ENCODE measurements at places on chromosomes 13 and 19.

DNA sequence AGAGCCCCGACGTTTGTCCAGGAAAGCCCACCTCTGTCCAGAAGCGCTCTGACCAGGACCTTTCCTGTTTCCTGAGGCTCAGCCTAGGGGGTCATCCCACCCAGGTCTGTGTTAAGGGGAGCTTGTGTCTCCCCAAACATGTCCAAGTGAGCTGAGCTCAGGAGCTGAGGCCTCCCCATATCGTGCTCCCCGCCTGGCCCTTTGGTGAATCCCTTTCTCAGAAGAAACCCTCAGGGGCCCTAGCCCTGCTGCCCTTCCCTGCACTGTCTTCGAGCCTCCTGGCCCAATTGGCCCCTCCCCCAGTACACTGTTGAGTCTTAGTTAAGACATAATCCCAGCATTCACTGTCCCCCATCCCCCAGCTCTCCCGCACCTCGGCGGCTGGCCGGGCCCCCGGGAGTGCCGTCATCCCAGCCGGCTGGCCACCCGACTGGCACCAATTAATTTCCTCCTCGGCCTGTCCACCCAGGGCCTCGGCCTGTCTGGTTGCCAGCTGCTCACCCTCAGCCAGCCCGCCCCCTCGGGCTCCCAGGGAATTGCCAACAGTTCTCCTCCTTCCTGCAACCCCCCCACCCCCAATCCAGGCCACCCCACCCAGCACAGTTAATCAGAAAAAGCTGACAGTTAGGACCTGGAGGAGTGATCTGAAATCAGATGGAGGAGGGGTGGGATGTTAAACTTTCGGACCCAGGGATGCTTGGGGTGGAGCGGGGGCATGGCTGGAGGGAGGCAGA is 13.6 kb downstream of the IER2 start:
- no peak for DNase-seq

DNA sequence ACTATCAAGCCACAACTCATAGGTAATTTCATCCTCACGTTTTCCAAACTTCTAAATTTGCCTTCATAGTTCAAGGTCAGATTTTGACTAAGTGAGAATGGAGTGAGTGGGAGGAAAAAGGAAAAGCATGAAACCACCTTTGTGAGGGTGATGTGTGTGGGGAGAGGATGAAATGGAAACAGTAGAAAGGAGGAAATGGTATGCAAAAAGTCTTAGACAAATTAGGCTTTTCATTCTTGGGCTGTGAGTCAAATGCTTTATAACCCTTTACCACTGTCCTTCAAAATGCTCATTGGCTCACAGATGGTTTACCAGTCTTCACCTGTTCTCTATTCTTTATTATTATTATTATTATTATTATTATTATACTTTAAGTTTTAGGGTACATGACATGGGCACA is 127.2 kb downstream of the RAP2A start:
- DNase-seq: no peak

DNA sequence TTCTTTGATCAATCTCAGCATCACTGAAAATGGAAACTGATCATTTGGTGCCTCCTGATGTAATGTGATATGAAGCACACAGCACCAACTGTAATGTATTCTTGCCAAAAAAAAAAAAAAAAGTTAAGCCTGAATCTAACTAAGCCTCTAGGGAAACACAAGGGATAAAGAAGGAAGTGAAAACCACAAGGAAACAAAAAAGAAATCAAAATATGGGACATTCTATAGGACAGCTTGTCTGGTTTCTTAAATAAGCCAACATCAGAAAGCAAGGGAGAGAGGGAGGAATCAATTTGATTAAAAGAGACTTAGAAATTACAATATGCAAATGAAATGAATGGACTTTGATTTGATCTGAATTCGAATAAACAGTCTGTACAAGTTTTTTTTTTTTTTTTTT is 20.6 kb upstream of the METTL21C start:
- DNase-seq: no peak

DNA sequence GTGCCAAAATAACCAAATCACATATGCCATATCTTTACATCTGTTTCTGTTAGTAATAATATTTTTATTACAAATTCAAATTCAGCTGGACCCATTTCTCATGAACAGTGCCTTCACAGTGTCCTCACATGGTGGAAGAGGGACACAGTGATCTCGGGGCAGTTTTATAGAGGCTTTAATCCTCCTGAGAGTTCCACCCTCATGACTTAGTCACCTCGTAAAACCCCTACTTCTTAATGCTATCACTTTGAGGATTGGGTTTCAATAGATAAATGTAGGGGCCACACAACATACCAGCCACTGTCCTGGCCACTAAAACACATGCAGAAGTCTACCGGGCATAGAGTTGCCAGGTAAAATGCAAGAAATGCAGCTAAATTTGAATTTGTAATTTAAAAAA is 201.5 kb downstream of the MYO16 start:
- DNase-seq: no peak

DNA sequence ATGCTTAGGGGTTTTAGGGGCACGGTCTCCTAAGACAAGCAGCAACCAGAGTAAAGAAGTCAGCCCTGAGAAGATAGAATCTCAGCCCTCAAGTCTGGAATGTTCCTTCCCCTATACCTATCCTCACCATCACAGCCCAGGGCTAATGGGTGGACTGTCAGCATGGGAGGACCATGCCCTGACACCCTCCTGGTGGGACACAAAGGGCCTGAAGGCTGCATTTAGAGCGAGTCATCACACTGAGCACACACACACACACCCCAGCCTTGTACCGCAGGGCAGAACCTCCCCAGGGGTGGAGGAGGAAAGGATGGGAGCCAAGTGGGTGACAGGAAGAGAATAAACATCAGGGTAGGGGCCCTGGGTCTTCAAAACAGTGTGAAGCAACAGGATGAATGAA is 174.8 kb upstream of the SERP2 start:
- DNase-seq: no peak

- DNase-seq: no peak
Observed at GRCh38 chr19:33501693-33502356, 19.8 kb downstream of the PEPD start.

DNA sequence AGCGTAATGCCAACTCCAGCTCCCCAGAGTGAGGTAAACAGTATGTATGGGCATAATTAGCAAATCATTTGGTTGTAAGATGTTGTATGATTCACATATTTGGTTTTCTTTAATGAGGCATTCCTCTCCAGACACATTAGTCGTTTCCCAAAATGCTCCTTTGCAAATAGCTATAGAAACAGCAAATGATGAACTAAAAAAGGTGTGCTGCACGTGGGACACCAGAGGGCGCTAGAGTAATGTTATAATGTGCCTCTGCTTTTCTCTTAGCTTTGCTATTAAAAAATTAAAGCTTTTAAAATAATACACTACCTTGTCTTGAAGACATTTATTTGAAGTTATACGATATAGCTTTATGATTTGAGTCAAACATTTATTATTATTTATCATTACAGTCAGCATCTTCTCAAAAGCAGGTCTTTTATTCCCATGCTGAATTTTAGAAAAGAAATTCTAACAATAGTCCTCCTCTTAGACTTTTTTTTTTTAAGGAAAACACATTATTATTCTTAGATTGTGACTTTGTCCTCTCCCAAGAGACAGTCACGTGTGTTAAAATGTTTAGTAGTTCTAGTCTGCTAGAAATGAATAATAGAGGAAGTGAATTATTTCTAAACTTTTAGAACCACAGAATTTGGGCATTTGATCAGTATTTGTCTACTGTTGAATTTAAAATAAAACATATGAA is 121.6 kb upstream of the FRY start:
- no peak for DNase-seq

DNA sequence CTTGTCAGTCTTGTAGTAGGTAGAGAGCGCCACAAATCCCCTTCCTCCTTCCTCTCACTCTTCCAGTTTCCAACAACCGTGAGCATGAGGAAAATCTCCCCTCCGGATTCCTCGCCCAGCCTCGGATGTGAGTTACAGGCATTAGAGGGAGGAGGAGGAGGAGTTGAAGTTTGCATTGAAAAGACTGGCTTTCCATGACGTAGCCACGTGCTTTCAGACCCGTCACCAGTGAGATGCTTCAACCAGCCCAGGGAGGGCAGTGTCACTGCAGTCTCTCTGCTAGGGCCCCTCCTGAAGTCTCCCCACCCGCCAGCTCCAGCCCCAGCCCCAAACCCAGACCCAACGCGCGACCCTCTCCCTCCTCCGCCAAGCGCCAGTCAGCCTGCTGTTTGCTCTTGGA is 442 bp upstream of the FGF14 start:
- DNase-seq: no peak

DNA sequence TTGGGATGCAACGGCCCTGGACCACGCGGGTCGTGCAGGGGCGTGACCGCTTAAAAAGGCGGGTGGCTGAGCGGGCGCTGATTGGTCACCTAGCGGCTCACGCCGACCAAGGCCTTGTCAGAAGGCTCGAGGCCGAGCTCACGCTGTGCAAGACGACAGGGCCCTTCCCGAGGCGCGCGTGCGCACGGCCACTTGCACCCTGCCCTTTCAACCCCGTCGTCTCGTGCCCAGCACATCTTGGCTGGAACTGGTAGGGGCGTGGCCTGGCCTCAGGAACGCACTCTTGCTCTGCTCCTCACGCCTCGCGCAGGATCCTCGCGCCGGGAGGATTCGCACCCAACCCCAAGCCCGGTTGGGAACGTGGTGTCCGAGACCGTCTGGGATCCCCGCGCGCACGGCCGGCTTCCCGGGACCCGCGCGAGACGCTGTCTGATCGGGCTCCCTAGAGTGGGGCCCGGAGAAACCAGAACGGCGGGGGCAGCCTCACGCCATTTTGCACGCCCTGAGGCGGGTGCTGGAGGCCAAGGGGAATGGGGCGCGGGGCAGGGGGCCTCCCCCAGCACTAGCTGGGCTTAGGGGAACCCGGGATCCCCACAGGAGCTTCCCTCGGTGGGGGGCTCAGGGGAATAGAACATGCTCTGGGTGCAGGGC is at the start of gene MEIOSIN:
Gene MEIOSIN (plus strand): TSS at position 280 of the 651 bp plus-strand sequence. CDS start 1,938 bp downstream, outside the sequence.
- DNase-seq: no peak

GRCh38 chr19:55857149-55857548 is 20.8 kb downstream of the NLRP4 start:
- no peak for DNase-seq

DNA sequence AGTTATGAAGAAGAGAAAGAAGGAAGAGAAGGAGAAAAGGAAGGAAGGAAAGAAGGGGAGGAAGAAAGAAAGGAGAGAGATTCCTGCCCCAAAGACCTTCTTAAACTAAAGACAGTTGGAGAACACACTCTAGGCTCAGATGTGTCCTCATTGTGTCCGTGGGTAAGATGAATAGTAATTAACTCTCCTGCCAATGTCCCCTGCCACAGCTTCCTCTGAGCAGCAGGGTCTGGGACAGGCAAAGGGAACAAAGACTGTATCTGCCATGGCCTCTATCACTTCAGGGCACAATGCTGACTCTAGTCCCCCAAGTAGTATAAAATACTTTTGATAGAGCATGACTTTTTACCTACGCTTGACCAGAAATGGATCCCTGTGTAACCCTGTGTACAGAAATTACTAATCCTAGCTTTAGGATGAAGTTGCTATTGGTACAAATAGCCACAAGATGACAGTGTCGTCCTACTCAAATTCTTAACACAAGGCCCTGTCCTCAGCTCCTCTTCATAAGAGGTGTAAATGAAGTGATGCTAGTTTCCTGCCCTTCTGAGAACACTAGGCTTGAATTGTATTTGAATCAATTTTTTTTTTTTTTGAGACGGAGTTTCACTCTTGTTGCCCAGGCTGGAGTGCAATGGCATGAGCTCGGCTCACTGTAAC is 186.2 kb upstream of the GPR12 start:
- DNase-seq: peak; percentile 38

DNA sequence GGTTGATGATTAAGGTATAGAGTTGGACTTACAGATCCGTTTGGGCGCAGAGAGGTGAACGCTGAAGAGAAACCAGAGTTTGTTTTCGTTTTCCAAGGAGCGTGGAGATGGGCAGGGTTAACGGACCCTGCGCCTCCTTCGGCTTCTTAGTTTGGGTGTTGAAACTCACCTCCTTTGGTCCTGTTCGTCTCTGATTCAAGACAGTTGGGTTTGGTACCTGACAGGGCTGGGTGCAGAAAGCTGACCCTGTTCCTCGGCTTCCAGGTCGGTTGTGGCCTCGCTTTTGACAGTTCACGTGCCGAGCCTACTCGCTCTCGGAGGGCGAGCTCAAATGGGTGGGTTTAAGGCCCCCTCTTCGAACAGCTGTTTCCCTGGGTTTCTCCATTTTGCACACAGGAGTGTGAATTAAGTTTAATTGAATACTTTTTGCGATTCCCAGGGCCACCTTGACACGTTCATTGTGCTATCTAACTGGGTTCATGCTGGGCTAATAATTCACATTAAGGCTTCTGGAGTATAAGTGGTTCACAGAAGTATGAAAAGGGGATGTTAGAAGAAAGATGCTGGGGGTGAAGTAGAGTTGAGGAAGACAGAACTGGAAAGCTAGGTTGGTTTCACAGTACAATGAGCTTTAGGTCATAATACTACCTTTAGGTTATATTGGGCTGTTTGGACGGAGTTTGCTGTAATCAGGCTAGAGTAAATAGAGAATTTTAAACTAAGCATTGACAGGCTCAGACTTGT is 638 bp downstream of the USPL1 start:
- DNase-seq: no peak

DNA sequence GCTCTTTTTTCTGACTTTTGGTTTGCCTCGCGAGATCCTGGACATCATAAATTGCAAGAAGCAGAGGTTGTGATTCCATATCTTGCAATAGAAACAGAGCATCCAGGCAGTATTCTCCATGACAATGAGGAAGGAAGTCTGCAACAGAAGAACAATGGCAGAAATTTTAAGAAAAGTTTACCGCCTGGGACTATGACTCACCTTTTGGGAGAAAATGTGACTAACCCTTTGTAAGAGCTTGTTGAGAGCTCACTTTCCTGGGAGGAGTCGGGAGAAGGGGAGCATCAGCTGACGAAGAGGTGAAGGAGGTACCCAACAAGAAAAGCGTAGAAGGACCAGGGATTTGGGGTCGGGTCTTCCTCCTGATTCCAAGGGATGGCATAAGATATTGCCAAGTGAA is 34.3 kb upstream of the TNFSF11 start:
- DNase-seq: no peak

GRCh38 chr13:112775791-112776279 is 86.0 kb downstream of the ATP11A start:
- no peak for DNase-seq

- DNase-seq: no peak
Observed at GRCh38 chr13:25977216-25977615, 74.6 kb downstream of the SHISA2 start.

DNA sequence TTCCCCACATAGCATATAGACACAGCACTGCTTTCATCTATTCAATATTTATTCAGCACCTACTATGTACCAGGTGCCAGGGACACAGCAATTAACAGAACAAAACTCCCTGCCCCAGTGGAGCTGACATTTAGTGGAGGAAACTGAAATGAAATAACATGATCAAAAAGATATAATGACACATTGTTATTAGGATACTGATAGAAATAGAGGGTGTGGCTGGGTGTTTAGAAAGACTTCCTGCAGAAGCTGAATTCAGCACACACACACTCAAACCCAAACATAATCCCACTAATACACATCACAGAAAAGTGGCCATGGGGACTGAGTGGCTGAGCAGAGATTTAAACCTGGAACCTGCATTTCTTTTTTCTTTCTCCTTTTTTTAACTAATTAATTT is 3.8 kb upstream of the CDC37 start:
- no peak for DNase-seq

GRCh38 chr13:50291611-50292010 is 276.4 kb downstream of the KCNRG start:
- no peak for DNase-seq

Data from GM12891 (cell line).